Lung microvascular endothelial cell (primary cell): ENCODE measurements at places on chromosomes 13 and 19. TPM values are rescaled to one million over a fixed set of nuclear protein-coding genes. Genes with fewer than 3 reads are reported as not detected.

- DNase-seq = peak; percentile 90
Observed at GRCh38 chr13:91347202-91347995, at the start of gene MIR17HG. Gene MIR17HG (plus strand): TSS chr13:91347687.

- DNase-seq = no peak
Observed at GRCh38 chr13:110220471-110220870, 86.5 kb downstream of the COL4A1 start.

The RFPL4A gene
- 1.1 and 1.2 TPM in 2 replicates for total RNA-seq

The TNFSF13B gene
- under 0.01 and 0.60 TPM in 2 replicates for total RNA-seq

- DNase-seq = no peak
Observed at GRCh38 chr13:30564489-30564888, 53.2 kb upstream of the USPL1 start.

DNA sequence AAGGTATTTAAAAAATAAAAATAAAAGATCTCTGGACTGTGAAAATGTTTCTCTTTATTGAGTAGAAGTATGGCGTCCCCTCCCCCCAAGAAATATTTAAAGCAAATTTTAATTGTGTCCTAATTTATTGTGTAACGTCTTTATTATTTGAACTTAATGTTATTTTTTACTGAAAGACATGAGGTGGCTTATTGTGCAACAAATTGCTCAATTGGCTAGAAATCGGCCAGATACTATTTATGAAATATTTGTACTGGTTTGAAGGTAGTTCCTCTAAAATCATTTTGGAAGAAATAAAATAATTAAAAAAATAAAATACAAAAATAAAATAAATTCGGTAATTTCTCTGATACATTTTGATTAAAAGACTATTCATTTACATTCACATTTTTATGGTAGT lies 162.3 kb downstream of the DACH1 start:
- no peak for DNase-seq
